ENCODE measurements at places on chromosomes 2 and 18.

- no peak for DNase-seq
Observed at GRCh38 chr2:230906471-230907230, 18.4 kb downstream of the GPR55 start.

DNA sequence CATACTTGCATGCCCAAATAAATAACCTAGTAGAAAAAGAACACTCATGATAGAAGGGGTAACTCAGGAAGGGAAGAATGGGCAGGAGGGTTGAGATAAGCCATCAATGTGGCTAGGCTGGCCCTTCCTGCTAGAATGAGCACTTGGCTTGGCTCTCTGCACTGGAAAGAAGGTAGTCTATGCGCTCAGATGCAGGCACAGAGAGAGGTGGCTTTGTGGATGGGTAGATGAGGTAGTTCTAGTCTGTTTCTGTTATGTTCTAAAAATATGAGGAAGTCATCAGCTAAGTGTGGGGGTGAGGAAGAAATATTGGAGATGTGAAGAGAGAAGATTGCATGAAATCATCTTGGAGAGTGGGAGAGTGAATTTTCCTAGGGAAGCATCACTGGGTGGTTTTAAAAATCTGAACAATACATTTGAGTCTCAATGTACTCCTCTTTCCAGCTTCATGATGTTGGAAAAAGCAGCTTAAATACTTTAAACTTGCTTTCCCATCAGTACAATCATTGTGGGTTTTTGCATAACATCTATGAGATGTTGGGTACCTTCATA is 357.1 kb downstream of the CNTNAP5 start:
- DNase-seq = no peak

- DNase-seq = no peak
Observed at GRCh38 chr2:46171996-46172546, 125.1 kb upstream of the EPAS1 start.

DNA sequence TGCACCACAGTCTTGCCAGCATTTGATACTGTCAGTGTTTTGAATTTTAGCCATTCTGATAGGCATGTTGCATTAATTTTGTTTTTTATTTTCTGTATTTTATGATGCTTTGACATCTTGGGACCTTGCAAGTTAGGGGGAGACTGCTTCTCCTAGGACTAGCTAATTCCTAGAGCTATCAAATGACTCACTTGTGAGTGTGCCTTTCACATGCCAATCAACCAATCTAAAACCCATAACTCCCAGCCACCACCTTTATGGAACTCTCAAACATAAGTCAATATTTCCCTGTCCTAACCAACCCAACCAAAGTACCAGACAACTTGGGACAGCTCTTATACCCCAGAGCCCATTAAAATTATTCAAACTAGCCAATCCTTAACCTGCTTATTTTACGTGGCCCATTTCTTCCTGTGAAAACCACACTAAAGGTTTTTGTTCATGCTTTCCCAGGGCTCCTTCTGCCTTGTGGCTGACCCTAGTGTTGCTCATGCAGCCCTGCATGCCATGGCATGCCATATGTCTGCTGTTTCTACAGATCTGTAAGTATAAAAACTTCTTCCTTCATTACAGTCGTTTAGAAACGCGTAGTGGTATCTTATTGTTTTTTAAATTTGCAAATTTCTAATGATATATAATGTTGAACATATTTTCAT is 230.1 kb downstream of the GPD2 start:
- DNase-seq = no peak

GRCh38 chr18:56869189-56869777 is 218.1 kb downstream of the WDR7 start:
- peak; percentile 11 for DNase-seq

- DNase-seq = no peak
Observed at GRCh38 chr2:48728840-48729239, 26.7 kb downstream of the LHCGR start.
